Ammon's horn (tissue), 1 donor: ENCODE measurements at places on chromosomes 2 and 18.

GRCh38 chr2:209687323-209687969 lies 84.2 kb upstream of the UNC80 start:
- no peak for DNase-seq

DNA sequence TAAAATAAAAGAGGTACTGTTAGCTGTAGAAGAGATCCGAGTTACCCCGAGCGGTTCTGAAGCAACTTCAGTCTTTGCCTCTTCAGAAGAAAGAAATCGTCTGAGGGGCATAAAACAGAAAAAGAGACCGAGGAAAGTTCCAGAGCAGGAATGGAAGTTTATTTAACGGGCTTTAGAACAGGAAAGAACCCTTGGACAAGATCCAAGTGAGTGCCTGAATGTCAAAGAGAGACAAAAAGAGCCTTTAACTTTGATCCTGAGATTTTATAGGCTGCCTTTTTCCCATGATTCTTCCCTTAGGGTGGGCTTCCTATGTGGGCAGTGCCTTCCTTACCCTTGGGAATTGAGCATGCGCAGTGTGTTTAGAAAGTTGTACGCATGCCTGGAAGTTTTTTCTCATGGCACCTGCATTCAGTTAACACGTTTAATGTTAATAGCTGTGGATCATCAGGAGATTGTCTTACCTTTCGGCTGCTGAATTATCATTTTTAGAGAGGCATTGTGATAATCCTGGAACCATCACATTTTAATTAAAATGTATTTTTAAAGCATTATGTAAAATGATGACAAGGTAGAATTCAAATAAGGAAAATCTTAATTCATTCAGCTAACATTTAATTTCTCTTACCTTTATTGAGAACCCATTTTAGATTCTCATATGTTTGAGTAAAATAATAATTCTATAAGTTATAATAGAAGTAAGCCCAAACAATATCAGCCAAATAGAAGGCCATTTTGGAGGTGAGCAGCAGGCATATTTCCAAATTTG lies 269.5 kb upstream of the ZSWIM2 start:
- DNase-seq, result no peak

GRCh38 chr2:216235462-216235861 lies 126.3 kb downstream of the XRCC5 start:
- DNase-seq, result no peak

GRCh38 chr2:227163998-227164762 lies at the start of the genes COL4A3 and COL4A4:
COL4A3 (plus strand) TSS chr2:227164624; CDS start chr2:227164727, 103 bp downstream.
COL4A4 (minus strand) TSS chr2:227164205; CDS start chr2:227147483, 16,722 bp downstream.
- no peak for DNase-seq

DNA sequence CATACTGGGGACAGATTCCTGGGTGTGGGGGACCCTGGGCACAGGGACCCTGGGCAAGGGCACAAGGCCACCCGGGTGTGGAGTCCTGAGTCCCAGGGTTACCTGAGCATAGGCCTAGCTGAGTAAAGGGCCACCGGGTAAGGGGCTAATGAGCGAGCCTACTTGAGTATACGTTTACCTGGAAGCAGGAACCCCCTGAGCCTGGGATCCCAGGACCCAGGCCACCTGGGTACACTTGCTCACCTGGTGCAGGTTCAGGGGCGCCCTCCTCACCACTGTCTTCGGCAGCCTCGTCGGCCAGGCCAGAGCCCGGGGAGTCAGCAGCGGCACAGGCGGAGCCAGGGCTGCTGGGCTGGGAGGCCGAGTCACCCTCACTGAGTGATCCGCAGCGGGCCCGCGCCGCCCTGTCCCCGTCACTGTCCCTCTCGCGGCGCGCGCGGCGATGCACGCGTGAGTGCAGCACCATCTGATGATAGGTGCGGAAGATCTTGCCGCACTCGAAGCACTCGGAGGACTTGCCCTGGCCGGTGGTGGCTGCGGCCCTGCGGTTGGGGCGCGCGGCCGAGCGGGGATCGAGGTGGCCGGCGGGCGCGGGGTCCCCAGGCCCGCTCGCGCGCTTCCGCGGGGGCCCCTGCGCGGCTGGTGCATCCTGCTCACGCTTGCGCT lies 53.9 kb downstream of the ZNF516 start:
- no peak for DNase-seq

- no peak for DNase-seq
Measured at GRCh38 chr18:55524353-55525073, 63.5 kb downstream of the TCF4 start.
